Iris pigment epithelial cell (primary cell): ENCODE measurements at places on chromosomes 5 and 9.

DNA sequence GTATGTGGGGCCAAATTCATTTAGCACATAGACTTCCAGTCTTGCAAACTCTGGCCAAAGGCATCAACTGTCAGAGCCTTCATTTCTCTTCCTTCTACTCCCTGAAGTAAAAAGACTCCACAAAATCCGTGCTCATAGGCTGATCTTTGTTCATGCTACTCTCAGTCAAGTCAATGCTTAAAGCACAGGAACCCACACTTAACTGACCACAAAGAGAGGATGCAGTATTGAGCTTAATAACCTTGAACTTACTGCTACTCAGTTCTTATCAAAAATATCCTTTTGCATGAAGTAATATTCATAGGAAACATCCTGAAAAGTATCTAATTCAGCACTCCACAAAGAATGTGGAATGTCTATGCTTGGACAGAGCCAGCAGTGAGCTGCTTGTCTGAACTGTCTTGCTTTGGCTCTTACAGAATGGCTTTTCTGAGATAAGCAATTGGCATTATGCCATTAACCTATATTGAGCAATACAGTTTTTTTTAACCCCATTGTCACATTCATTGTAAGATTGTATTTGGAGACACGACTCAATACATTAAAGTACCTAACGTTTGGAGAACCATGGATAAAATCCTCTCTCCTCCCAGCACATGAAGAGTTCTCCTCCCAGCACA lies 21.7 kb downstream of the LPAR1 start:
- DNase-seq = peak; percentile 84

- DNase-seq = peak; percentile 71
Measured at GRCh38 chr9:129962889-129963703, 79.9 kb downstream of the FNBP1 start.

- DNase-seq = no peak
Measured at GRCh38 chr5:118407958-118408357, 580.4 kb downstream of the DTWD2 start.

- no peak for DNase-seq
Measured at GRCh38 chr5:71737931-71738539, 19.0 kb downstream of the CARTPT start.

GRCh38 chr5:72940082-72940481 lies 15.8 kb upstream of the FCHO2 start:
- no peak for DNase-seq
